IMR-90 (cell line): ENCODE measurements at places on chromosomes 12 and 14.

DNA sequence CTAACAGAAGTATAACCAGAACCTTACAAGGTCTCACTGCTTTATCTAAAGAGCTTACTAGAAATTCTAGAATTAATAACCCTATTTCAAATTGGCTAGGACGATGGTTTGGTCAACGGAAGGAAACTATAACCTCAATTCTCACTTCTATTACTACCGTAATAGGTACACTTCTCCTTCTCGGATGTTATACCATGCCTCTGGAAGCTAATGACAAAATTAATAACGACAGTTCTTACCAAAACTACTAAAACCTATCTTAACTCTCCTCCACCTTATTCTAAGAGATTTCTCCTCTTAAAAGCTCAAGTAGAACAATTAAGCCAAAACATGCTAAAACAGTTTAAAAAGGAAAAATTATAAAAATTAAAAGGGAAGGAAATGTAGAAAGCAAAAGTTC, 23.7 kb upstream of the UBC start:
- DNase-seq = no peak

DNA sequence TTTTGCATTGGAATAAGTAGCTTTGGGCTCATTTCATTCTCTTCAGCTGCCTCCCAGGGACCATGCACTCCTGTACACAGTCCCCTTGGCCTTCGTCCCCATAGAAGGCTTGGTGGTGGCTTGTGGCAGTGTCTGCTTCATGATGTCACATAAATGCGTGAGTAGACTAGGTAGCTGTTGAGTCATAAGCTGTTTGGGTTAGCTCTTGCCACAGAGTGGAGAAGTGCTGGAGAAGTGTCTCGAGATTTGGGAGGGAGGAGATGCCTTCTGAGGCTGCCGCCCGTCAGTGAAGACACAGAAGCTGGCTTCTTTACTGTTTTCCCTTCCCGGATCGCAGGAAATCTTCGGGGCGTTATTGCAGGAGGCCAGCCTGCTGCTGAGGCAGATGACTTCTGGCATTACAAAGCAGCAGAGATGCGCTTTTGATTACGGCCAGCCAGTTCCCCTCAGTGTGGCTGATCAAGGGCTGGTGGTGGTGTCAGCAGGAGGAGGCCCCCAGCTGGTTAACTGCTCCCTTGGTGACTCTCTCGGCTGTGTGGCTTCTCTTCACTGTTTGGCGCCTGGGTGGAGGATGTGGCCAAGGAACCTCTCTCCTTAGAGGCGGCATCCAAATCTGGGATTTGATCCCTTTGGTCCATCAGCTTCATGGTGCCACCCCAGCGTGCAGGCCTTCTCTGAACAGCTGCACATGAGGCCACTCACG, 67.6 kb downstream of the AACS start:
- peak; percentile 51 for DNase-seq

DNA sequence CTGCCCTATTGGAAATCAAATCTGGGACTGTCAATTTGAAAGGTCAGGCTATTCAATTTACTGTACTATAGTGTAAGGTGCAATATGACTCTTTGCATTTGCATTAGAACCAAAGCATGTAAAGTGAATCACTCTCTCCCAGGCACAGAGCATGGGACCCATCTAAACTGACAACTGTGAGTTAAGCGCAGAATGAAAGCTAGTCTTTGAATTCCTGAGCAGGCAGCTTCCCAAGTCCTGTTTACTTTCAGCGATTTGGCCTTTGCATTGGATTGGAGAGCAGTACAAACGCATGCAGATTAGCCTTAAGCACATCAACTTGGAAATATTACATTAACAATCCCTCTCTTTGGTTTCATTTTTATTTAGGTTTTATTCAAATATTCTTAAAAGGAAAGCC, 74.6 kb downstream of the RERG start:
- DNase-seq = peak; percentile 0

DNA sequence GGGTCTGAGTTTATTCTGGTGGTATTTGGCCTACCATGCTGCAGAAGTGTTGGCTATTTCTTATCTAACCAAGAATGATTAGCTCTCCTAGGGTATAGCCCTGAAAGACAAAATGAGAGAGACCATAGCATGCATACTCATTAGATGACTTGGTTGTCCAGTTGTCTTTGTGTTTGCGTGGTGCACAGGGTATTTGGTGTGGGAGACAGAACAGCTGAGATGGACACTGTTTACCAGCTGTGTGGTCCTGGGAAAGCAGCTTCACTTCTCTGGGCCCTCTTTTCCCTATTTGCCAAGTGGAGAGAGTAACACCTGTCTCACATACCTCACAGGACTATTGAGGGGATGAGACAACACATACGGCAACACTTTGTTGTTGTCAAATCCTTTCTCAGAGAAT, 95.6 kb downstream of the SLC8A3 start:
- DNase-seq = no peak

DNA sequence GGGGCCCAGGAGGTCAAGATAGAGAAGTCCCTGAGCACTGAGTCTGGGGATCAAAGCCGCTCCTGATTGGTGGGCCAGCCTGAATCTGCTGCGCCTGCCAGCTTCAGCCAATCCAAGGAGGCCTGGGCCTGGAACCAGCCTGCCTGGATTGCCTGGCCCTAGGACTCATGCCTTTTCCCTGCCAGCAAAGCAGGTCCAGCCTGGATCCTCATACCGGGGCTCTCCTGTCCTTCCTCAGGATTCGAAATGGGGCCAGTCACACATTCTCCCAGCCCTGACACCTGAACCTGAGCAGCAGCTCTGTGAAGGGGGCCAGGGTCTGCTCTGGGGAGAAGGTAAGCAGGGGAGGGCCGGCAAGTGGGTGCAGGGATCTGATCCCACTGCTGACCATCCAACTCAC, 81.9 kb downstream of the NINJ2 start:
- no peak for DNase-seq

GRCh38 chr12:41950455-41950854, 194.2 kb downstream of the GXYLT1 start:
- no peak for DNase-seq
